GM13976 (cell line): ENCODE measurements at places on chromosomes 2 and 18.
A peak's percentile ranks its signal among the peaks of the same experiment; 100 is the strongest.

GRCh38 chr18:8463791-8464190, 145.4 kb upstream of the RAB12 start:
- no peak for DNase-seq

DNA sequence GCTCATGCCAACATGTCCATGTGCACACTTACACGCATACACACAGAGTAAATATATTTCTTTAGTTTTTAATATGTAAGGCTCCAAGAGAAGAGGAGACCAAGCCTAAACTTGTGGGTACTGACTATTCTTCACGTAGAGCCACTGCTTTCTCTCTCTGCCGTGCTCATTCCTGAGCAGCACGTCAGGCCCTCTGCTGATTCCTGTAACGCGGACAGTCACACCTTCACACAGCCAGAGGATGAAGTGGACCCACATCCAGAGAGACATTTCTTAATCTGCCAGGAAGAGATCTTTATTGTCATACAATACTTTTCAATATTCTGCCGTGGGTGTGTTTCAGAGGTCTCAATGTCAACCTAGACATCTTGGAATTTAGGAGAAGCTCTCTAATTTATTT, 560.7 kb downstream of the STK39 start:
- no peak for DNase-seq

DNA sequence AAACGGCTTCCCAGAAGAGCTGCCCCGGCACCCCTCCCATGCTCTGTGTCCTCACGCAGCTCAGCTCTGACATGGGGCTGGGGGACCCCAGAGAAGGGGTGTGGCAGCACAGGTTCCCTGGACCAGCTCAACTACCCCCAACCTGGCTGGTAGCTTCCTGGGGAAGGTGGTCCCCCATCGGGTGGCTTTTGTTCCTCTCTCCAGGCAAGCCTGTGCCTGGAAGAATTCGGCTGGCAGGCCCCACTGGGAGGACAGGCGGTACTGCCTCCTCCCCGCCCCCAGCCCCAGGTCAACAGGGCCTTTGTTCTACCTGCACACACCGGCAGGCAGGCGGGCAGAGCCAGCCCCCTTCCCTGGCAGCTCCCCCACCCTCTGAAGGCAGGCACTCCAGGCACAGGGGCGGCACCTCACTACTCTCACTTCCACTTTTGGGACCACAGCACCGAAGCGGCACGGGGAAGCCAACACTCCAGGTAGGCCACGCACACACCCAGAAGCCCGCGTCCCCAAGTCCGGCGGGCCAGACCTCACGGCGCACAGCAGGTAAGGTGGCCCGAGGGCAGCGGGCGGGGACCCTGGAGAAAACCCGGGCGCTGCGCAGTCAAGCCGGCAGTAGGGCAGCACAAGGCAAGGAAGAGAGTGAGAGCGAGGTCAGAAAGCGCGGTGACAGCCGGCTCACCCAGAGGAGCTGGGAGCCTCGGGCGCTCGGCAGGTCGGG, 1.3 kb downstream of the HS6ST1 start:
- peak; percentile 74 for DNase-seq

- DNase-seq, result no peak
Measured at GRCh38 chr2:8406271-8406670, 275.6 kb upstream of the ID2 start.

DNA sequence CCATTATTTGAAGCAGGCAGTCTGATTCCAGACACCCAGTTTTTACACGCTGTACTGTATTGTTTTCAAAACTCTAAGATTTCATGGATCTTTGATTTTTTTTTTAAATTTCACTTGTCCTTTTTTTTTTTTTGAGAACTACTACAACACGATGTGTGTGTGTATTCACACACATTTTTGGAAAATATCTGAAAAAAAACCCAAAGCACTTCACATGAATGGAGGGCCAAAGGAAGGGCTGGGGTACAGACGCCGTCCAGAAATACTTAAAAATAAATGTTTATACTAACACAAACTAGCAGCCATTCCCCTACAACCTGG, 314 bp upstream of the SSB start:
- no peak for DNase-seq

DNA sequence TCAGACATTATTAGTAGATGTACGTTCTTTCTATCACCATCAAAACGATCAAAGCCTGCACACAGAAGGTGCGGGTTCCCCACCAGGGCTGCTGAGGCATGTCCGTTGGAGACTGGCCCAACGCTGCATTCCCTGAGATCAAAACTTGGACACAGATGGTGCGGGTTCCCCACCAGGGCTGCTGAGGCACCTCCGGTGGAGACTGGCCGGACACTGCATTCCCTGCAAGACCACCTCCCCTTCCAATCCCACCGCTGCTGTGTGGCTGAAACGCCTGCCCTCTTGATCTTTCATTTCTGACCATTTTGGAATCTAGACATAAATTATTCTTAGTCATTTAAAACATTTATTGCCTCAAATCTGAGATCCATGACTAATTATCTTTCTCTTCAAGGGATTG, 254.2 kb upstream of the SALL3 start:
- DNase-seq, result no peak

- DNase-seq, result no peak
Measured at GRCh38 chr2:150292807-150293206, 194.7 kb downstream of the RND3 start.

DNA sequence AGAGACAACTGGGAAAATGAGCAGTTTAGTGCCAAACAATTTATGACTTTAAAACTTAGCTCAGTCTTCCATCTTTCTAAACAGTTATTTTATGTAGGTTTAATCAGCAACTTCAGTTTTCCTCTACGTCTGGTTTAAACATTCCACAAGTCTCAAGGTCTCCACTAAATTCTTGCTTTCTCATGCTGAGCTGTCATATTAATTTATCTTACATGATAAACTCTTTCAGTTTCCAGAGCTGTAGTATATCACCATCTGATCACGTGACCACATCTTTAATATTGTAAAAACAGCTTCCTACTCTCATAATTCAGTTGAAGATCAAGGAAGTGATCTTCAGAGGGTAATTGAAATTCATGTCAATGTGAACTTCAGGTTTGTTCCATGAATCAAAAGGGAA, 158.6 kb downstream of the ZNF804A start:
- no peak for DNase-seq

DNA sequence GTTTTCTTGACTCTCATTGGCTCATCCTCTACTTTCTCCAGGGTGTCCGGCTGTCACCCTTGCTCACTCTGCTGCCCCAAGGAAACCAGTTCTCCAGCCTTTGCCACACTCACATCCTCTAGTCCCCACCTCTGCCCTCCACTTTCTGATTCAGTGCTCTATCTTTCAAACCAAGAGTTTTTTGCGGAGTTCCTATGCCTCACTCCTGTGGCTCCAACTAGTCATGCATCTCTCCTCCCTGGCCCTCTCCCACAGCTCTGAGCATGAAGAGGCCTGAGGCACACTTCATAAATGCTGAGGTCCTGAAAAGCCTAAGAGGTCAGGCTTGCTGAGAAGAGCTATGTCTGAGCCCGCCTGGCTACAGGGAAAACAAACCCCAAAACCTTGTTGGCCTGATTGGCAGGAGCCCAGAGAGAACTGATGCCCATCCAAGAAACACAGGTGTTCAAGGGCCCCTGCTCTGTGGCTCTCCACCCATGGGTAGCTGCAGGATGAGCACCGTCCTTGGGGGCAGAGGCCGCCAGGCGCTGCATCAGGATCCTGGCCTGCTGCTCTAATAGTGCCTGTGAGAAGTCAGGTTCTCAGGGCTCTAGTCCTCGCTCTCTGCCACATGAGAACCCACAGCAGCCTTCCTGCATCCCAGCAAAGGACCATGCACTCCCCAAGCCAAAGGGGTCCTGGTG, 42.1 kb downstream of the HS1BP3 start:
- DNase-seq, result no peak

GRCh38 chr2:212073360-212073759, 465.2 kb downstream of the ERBB4 start:
- DNase-seq, result no peak

GRCh38 chr2:205161156-205161839, 521.0 kb upstream of the NRP2 start:
- DNase-seq, result no peak

- peak; percentile 47 for DNase-seq
Measured at GRCh38 chr2:231800493-231801091, 14.3 kb downstream of the COPS7B start.

DNA sequence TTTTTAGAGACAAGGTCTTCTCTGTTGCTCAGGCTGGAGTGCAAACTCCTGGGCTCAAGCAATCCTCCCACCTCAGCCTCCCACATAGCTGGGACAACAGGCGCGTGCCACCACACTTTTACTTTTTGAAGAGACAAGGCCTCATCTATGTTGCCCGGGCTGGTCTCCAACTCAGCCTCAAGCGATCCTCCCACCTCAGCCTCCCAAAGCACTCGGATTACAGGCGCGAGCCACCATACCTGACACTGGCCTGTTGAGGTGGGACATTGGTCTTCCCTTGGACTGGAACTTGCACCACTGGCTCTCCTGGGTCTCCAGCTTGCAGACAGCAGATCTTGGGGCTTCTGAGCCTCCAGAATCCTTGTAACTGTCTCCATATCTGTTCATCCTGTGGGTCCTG, 75.6 kb downstream of the NDUFA10 start:
- no peak for DNase-seq

GRCh38 chr2:156448766-156449165, 12.6 kb downstream of the GPD2 start:
- no peak for DNase-seq

DNA sequence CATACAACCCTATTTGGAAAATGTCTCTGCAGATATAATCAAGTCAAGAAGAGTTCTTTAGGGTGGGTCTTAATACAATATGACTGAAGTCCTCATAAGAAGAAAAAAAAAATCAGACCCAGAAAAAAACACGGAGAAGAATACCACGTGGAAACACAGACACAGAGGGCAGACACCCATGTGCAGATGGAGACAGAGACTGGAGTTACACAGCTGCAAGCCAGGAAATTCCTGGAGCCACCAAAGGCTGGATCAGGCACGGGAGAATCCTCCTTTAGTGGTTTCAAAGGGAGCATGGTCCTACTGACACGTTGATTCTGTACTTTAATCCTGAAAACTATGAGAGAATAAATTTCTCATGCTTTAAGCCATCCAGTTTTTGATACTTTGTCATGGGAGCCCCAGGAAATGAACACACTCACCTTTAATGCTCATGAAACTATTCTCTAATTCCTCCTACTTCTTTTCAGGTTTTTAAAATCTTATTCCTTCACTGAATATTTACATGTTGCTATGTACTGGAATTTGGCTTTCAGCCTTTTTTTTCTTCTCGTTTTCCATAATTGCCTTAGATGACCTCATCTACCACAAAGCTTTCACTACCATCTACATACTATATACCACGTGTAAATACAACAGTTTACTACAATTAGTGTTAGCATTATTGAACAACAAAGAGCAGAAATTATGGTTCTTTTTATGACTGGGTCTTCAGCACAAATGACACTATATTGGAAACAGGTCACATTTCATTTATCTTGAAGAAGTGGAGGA, 529.1 kb downstream of the IRS1 start:
- DNase-seq, result no peak
